ENCODE measurements at places on chromosomes 12 and 14.

GRCh38 chr14:100628225-100628624 is 41.0 kb upstream of the BEGAIN start:
- DNase-seq: no peak

DNA sequence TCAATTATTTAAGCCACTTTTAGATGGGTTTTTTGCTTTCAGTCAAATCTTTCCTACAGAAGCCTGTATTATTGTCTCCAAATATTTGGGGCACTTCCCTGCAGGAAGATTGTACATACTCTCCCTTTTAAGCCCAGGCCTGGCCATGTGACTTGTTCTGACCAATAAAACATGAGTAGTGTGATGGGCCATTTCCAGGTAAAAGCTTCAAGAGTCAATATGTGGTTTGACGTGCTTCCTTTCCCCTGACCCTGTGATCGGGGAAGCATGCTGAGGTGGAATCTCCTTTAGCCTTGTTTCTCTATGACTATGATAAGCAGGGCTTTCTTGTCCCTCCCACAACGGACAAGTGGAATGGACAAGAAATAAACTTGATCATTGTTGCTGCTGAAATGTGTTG is 14.2 kb upstream of the NIN start:
- DNase-seq: no peak

GRCh38 chr12:1851151-1851701 is 30.9 kb downstream of the LRTM2 start:
- no peak for DNase-seq

- DNase-seq: no peak
Observed at GRCh38 chr14:64387232-64387781, 846 bp upstream of the MTHFD1 start.

DNA sequence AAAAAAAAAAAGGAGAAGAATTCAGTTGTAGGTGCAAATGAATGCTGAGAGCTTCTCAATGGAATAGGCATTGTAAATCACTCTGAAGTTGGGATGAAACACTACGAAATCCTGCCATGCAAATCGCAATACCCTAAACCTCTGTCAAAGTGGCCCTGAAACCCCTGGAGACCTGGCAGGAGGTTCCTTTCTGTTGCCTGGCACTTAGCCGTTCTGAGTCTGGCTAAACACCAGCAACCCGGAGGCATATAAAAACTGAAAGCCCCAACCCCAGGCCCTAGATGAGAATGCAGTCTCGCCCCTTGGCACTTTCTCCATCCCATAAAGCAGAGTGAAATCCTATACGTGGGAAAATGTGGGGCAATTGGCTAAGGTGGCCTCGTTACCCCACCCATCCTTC is 151.5 kb upstream of the PARP11 start:
- DNase-seq: no peak

DNA sequence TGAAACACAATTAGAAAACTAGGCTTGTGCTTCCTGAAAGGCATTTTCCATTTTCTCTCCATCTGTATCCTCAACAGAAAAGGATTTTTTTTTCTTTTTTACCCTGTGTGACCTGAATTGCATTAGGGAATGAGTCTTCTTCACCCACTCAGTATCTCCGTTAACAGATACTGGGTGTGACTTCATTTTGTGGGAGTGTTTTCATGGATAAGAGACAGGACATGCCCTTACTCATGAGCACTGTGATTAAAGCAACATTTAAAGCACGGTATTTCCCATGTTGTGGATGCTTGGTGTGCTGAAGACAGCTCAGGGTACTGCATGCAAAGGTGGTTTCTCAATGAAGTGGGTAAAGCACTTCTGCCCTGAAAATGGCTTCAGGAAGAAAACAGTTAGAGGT is 1397.3 kb upstream of the TMEM132C start:
- DNase-seq: no peak

DNA sequence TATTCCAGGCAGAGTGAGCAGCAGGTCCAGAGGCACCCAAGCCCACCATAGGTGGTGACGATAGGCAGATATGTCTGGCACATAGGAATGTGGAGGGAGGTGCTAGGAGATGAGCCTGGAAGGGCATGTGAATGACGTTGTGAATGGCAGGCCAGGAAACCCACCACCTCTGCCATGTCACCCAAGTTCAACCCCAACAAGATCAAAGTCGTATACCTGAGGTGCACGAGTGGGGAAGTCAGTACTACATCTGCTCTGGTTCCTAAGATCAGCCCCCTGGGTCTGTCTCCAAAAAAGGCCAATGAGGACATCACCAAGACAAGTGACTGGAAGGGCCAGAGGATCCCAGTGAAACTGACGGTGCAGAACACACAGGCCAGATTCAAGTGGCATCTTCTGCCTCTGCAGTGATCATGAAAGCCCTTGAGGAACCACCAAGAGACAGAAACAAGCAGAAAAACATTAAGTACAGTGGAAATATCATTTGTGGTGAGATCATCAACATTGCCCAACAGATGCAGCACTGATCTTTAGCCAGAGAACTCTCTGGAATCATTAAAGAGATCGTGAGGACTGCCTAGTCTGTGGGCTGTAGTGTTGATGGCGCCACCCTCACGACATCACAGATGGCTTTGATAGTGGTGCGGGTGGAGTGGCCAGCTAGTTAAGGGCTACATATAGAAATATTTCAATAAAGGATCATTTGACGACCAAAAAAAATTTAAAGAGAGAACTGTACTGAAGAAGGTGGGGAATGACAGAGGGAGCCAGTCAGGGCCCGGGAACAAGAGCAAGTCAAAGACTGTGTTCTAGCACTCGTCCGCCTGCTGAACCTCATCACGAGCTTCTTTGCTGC is 99.7 kb downstream of the ZFP36L1 start:
- DNase-seq: no peak

- DNase-seq: no peak
Observed at GRCh38 chr12:121278169-121279070, 18.1 kb downstream of the CAMKK2 start.

GRCh38 chr14:94586635-94587034 is 5.4 kb downstream of the SERPINA5 start:
- no peak for DNase-seq
